ENCODE measurements at places on chromosomes 7 and 10.

GRCh38 chr7:117640465-117640864, 160.6 kb downstream of the CFTR start:
- DNase-seq = no peak

- DNase-seq = no peak
Observed at GRCh38 chr7:95569720-95570119, 26.6 kb downstream of the PDK4 start.

GRCh38 chr10:44908936-44909630, 2.1 kb upstream of the TMEM72 start:
- no peak for DNase-seq

DNA sequence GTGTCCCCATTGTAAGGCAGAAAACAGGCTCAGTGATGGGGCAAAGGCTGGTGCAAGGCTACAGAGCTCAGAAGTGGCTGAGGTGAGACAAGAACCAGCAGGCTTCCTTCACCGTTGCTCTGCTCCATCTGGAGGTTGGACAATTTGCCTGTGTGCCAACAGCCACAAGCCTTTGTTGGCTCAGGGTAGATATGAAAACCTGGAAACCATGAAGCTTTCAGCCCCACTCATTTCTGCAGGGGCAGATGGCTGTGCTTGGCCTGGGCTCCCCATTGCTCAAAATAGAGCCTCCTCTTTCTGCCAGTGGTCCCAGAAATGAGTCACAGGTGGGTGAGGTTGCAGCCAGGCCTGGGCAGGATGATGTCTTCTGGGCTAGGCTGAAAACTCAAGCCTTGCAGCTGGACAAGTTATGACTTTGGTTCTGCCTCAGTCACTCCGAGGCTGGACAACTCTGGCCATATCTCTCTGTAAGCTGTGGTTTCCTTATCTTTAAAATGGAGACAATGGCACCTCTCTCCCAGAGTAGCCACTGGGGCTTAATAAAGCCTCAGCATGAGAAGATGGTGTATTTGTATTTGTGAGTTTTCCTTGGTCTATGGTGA, 12.2 kb upstream of the ZNF273 start:
- DNase-seq = no peak

DNA sequence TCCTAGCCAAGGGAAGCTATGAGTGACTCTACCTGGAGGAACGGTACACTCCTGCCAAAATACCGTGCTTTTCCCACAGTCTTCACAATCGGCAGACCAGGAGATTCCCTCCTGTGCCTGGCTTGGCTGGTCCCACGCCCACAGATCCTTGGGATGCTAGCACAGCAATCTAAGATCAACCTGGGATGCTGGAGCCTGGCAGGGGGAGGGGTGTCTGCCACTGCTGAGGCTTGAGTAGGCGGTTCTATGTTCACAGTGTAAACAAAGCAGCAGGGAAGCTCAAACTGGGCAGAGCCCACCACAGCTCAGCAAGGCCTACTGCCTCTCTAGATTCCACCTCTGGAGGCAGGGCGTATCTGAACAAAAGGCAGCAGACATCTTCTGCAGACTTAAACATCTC, 295.3 kb downstream of the ELMO1 start:
- no peak for DNase-seq

- DNase-seq = no peak
Observed at GRCh38 chr10:18505456-18506118, 145.8 kb downstream of the NSUN6 start.

DNA sequence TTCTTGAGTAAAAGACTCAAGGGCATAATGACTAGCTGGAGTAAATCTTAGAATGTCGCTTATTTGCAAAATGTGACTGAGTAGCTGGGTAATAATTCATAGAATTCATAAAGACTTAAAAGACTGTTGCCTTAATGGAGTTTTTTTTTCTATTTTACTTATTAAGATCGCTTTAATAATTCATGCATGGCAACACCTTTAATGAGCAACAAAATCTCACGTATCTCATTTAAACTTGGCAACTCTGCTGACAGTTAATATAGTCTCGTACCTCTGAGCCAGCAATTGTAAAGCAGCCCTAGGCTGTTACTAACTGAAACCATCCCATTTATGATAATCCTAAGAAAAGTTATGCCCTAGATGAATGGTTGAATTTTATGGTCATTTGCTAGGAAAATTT, 87.8 kb upstream of the SLC26A5 start:
- DNase-seq = no peak

DNA sequence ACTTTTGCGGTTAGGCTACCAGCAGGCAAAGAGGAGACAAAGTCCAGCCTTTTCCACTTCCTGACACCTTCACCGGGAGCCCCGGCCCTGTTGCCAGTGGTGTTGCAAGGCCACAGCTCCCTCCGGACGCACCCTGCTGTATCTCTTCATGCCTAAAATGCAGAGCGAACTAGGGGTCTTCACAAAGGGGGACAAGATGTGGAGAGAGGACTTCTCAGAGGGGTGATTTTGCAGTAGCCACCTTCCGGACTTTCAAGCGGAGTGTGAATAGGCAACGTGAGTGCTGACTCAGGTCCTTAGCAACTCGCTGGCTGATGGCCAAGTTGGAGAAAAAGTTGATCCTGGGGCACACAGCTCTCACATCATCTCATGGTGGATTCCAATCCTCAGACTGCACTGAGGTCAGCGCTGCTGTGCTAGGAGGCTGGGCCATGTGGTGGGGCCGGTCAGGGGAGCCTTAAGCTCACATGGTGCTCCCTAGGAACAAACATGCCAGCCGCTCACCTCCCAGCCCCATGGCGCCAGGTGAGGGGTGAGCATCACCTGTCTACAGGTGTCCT, 166.3 kb downstream of the LCOR start:
- DNase-seq = no peak

GRCh38 chr7:123633553-123633952, 22.1 kb upstream of the LMOD2 start:
- DNase-seq = no peak

- DNase-seq = no peak
Observed at GRCh38 chr7:138980563-138981291, 462 bp downstream of the KIAA1549 start.

- DNase-seq = peak; percentile 42
Observed at GRCh38 chr7:77696643-77697534, 630 bp downstream of the RSBN1L start.

GRCh38 chr7:32765185-32765584, 126.4 kb downstream of the KBTBD2 start:
- DNase-seq = no peak

GRCh38 chr7:155324918-155325235, 27.2 kb downstream of the INSIG1 start:
- no peak for DNase-seq

- DNase-seq = no peak
Observed at GRCh38 chr7:110987127-110987693, 103.7 kb upstream of the LRRN3 start.

DNA sequence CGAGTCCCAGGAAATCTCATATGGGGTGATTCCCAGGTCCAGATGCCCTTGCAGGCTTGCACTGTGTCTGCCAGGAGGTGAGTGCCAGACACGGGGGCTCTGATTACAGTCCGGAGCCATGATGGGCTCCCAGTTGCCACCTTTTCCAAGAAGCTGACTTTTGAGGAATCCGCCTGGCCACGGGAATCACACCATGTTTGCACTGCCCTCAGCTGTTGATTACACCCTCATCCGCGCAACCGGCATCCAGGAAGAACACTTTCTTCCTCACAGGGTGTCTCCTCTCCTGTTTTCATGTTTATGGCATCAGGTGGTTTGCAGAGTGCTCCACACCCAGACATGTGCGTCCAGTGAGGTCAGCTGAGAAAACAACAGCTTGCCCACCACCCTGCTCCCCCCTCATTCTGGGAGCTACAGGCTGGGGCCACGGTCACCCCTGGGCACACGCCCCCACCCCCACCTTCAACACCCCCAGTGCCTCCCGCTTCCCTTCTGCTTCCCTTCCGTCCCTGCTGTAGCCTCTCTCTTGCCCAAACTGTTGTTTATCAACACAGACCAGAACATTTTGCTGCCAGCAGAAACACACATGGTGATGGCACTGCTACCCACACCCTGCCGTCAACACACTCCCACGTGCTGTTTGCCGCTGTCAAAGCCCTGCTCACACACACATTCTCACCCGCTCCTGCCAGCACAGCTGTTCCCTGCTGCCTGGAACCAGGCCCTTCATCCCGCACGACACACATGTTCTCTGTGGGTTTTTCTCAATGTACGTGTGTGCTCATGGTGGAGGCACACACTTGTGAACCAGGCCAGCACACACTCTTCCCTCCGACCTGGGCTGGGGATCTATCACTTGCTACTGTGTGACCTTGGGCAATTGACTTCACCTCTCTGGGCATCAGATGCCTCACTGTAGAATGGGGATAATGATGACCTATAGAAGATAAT, 35.8 kb downstream of the DDIT4 start:
- no peak for DNase-seq

- no peak for DNase-seq
Observed at GRCh38 chr10:78314651-78315050, 281.0 kb downstream of the RPS24 start.

DNA sequence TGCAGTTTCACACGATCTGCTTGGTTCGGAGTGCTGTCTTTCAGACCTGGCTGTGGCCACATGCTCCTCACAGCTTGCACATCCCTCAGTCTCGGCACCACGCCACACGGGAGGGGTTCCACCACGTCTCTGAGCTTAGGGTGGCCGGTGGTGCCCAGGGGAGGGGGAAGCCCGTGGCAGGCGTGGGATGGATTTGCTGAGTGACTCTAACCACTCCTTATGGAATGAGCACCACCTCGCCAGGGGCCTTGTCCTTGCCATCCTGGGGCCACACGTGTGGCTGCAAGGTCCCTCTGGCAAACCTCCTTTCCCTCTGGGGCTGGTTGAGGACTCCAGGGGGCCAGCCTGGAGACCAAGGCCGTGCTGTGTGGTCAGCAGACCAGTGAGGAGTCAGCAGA, 29.1 kb upstream of the FAM20C start:
- no peak for DNase-seq

DNA sequence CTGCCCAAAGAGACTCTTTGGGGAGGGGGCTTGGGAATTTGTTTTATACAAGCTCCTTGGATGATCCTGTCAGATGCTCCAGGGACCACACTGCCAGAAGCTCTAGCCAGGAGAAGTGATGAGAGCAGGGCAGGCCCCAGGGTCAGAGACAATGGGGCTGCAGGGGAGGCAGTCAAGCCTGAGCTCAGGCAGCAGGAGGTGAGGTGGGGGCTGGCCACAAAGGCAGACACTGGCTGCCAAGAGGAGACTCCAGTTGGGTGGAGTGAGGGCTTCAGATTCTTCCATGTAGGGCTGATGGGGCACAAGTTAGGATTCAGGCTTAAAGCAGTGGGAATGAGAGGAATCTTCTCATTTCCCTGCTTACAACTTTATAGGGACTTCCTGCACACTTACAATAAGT, 35.6 kb upstream of the LOXL4 start:
- no peak for DNase-seq

- no peak for DNase-seq
Observed at GRCh38 chr7:84157171-84157570, 37.4 kb downstream of the SEMA3A start.

- DNase-seq = no peak
Observed at GRCh38 chr7:55253188-55253587, 111.9 kb upstream of the LANCL2 start.

DNA sequence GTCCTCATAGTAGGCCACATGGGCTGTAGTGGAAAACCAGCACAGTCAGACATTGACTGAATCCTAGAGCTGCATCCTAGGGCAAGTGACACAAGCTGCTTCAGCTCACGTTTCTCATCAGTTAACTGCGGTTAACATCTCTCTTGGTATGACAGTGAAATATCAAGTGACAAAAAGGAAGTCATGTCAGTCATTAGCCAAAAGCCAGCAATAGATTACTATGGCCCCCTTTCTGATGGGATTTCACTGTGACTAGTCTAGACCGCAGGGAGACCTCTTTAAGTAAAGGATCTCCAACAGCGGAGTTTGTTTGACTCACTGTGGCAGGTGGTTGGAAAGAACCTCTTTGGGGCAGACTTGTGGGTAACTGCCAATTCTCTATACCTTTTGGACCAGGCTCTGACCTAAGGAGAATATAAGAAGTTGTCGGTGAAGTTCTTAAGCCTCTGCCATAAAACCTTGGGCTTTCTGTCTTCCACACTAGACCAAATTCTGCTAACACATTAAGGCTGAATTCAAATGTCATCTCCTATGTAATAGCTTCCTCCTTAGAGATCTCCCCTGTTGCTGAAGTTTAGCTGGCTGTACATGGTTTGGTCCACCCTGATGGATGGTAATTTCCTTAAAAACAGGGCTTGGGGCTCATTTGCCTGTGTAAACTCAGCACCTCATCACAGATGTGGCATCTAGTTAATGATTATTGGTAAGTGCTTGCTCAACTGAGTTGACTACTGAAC, 115.3 kb downstream of the SGMS1 start:
- no peak for DNase-seq

DNA sequence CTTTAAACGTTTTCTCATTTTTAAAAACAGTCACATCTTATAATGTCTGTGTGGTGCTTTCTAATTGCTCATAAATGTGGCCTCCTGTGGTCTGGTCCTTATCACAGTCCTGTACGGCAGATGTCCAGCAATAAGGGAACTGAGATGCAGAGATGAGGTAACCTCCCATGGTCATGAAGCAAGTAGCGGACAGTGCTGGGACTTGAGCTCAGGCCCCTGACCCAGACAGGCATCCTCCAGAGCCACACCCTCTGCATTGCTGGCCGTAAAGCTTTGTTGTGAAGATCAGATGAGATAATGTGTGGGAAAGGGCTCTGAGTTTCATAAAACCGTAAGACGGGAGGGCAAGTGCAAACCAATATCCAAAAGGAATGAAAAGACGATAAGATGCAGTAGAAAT, 48.2 kb downstream of the DYNC2I1 start:
- no peak for DNase-seq

DNA sequence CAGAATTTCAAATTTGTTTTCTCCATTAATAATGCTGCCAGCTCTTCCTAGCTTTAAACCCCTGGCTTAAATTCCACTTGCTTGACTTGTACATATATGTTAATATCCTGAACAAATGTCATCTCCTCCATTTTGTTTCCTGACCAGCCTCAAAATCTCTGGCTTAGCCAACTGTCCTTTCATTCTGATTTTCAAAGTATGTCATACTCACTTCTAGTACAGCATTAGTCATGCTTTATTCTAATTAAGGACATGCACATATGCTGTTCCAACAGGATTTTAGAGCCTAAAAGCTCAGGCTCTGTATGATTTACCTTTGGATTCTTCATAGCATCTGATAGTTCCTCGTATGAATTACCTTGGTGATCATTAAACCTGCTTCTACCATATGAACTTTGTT, 158.3 kb downstream of the ZNF438 start:
- DNase-seq = no peak

DNA sequence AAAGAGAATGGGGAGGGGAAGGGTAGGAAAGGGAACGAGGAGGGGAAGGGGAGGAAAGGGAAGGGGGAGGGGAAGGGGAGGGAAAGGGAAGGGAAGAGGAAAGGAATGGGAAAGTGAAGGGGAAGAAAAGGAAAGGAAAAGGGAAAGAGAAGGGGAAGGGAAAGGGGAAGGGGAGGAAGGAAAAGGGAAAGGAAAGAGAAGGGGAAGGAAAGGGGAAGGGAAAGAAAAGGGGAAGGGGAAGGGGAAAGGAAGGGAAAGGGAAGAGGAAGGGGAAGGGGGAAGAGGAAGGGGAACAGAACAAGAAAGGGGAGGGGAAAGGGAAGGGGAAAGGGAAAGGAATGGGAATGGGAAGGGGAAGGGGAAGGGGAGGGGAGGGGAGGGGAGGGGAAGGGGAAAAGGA, 352.1 kb downstream of the PARD3 start:
- no peak for DNase-seq
